ENCODE measurements at places on chromosomes 5 and 9.

- no peak for DNase-seq
Measured at GRCh38 chr9:14213504-14213903, 100.4 kb downstream of the NFIB start.

GRCh38 chr5:36982146-36982545, 105.6 kb downstream of the NIPBL start:
- DNase-seq = peak; percentile 68

- peak; percentile 25 for DNase-seq
Measured at GRCh38 chr5:179700401-179700918, 1.7 kb downstream of the CANX start.

GRCh38 chr5:172502969-172503368, 48.6 kb upstream of the SH3PXD2B start:
- DNase-seq = no peak
